A172 (cell line): ENCODE measurements at places on chromosomes 11 and 22. TPM values are rescaled to one million over a fixed set of nuclear protein-coding genes. Genes with fewer than 3 reads are reported as not detected.

The FOSL1 gene
- total RNA-seq, result 71.3 and 109 TPM in 2 replicates

The OR52H1 gene
- total RNA-seq, result not detected in 2 replicates

The NAV2 gene
- total RNA-seq, result 2.6 and 8.8 TPM in 2 replicates

The MOV10L1 gene
- 2.0 and 3.0 TPM in 2 replicates for total RNA-seq

The HBB gene
- total RNA-seq, result not detected in 2 replicates

The SLC15A3 gene
- 6.5 and 9.9 TPM in 2 replicates for total RNA-seq

The TBC1D22A gene
- total RNA-seq, result 7.3 and 7.9 TPM in 2 replicates

The OR2AG2 gene
- total RNA-seq, result not detected in 2 replicates

The SLC29A2 gene
- total RNA-seq, result not detected in 2 replicates

The PLAAT2 gene
- 0.28 TPM in 1 of 2 replicates, not detected in the other for total RNA-seq

DNA sequence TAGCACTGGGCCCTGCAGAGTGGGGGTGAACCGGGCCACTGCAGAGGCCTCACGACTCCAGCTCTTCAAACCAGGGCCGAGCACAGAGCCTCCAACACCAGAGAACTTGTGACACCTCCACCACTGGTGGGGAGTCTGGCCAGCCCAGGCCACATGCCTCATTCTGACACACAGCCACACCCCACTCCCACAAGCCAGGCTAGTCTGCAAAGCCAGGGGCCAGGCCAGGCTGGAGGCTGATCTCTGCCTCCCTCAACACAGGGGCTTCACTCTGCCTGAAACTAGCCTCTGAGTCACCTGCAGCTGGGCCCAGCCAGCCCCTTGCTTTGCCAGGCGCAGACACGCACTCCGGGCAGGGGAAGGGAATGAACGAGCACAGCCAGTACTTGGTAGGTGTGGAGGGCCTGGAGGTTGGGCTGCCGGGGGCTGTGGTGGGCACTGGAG, 102.9 kb downstream of the MED15 start:
- no peak for DNase-seq

DNA sequence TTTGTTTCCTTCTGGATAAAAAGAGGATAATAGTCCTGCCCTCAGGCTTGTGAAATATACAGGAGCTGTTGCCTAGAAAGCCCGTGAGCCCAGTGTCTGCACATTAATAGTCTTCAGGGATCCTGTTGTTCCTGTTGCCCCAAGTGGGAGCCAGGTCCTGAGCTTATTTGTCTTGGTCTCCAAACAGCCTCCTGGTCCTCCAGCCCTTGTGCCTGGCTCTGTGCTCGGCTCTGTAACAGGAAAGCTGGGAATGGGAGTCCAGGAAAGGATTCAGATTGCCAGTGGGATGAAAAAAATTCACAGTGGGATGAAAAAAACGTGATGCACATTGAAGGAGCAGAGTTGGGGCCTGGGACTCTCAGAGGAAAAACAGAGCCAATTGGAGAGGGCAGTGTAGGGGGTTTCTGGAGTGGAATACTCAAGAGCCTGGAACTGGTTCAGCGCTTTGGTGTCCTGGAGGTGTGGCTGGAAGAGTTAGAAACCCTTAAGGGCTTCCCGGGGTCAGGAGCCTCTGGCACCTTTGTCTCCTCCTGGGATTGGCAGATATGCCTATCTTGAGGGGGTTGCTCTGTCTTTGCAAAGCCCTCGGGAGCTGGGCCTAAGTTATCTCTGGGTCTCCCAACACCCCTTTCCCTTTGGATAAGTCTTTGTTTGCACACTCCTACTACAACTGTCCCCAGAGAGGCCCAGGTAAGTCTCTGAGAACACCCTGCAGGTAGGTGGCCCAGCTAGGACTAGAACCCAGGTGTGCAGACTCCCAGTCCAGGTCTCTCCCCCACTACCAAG, 2.3 kb upstream of the INPPL1 start:
- DNase-seq, result no peak

- no peak for DNase-seq
Measured at GRCh38 chr22:38489561-38490145, 16.5 kb downstream of the DDX17 start.

DNA sequence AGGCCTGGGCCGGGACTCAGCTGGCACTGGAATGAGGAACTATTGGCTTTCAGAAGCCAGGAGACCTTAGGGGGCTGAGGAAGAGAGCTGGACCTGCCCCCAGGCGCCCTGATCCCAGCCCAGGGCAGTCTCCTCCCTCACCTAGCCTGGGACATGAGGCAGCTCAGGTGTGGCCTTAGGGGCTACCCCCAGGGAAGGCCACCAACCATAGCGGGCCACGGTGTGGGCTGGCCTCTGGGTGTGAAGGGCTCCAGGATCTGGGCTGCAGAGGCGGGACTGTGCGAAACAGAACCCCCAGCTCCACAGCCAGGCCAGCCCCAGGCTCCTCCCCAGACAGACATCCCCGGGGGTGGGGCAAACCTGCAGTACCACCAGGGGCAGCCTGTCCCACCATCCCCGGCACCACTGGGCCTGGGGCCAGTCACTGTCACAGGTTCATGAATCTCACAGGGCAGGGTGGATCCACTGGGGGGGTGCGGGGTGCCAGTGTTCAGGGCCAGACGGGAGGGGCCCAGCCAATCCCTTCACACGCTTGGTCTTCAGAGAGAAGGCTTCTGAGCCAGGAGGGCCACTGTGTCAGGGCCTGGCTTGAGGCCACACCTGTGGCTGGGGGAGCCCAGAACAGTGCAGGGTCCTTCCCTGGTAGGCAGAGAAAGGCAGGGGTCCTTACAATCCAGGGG, 3.5 kb downstream of the PLXNB2 start:
- peak; percentile 43 for DNase-seq

DNA sequence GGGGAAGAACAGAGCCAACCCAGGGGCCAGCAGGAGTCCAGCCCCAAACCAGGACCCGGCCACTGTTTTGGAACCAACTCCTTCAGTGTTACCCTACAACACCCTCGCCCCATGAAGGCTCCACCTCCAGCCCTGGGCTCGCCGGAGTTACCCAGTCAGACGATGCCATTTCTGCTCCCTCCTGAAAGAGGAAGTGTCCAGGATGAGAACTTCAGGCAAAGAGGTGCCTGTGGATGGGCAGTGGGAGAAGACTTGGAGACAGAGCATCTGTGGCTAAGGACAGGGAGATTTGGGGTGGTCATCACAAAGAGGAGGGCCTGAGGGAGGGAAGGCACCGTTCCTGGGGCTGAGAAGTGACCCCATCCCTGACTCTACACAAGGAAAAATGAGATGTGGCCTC, 14.0 kb downstream of the APOBEC3B start:
- no peak for DNase-seq

DNA sequence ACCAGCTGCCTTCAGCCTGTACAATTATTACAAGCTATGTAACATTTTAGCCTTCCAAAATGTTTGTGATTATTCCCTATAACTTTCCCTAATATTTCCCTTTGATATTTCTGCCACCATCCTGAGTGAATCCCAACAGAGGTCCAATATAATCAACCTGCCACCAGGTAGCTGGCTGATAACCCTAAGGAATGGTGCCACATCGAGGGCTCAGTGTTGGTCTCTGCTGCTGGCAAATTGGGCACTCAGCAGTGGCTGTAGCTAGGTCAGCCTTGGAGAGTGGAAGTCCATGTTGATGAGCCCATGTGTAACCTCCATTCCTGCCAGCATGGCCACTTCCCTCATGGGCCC, 121.2 kb downstream of the ZNF280B start:
- no peak for DNase-seq

- no peak for DNase-seq
Measured at GRCh38 chr11:128898580-128899344, 7.6 kb downstream of the KCNJ5 start.

DNA sequence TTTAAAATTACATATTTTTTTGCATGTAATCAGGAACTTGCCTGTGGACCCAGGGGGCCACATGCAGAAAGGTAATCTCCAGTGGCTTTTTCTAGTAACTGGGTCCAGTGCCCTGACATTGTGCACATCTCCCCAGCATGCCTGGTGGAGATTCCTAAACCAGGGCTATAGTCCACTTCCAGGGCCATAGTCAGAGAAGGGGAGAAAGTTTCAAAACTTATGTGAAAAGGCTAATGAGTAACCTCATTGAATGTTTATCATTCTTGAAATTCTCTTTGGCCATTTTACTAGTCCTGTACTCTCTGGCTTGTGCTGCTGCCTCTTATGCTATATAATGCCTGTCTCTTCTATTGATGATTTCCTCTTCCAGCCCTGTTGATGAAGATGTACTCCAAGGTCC, 47.8 kb downstream of the BARX2 start:
- DNase-seq, result no peak

GRCh38 chr11:93216511-93217101, 18.8 kb upstream of the SLC36A4 start:
- DNase-seq, result no peak

GRCh38 chr11:131375421-131375820, 5.0 kb downstream of the NTM start:
- DNase-seq, result no peak

DNA sequence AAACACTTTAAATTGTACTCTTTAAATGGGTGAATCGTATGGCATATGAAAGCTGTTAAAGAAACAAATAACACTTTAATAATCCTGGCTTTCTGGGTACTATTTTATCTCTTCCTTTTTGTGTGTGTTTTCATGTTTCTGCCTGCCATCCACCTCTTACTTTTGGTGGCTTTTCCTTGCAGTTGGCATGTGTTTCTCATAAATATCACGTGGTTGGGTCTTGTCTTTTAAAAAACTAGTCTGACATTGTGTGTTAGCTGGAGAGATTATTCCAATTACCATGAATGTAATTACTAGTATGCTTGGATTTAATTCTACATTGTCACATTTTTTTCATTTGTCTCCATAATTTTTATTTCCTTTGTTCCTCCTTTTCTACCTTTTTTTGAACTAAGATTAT, 262.9 kb upstream of the B3GAT1 start:
- DNase-seq, result no peak

- no peak for DNase-seq
Measured at GRCh38 chr11:130051082-130051481, 18.6 kb upstream of the APLP2 start.

- DNase-seq, result no peak
Measured at GRCh38 chr22:27612115-27612514, 189.4 kb downstream of the MN1 start.

DNA sequence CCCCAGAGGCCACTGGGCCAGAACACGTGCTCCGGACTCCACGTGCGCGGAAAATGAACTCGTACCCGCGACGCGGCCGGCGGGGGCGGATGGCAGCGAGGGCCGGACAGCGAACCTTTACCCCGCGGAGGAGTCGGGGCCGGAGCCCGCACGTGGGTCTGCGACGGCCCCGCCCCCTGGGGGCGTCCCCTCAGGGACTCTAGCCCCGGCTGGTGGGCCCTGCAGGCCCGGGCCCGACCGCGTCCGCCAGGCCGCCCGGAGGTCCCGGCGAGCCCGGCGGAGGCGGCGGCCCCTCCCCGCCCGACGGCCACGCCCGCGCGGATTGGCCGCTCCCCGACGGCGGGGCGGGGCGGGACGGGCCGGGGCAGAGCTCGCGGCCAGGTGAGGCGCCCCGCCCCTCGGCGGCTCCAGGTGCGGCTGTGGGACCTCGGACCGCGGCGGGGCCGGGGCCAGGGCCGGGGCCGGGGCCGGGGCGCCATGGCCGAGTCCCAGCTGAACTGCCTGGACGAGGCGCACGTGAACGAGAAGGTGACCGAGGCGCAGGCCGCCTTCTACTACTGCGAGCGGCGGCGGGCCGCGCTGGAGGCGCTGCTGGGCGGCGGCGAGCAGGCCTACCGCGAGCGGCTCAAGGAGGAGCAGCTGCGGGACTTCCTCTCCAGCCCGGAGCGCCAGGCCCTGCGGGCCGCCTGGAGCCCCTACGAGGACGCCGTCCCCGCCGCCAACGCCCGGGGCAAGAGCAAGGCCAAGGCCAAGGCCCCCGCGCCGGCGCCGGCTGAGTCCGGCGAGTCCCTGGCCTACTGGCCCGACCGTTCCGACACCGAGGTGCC, at the start of gene FAM83F:
TSS of gene FAM83F (plus strand) at position 389 of the 827 bp plus-strand sequence. CDS start at position 478, 89 bp downstream.
- no peak for DNase-seq

- no peak for DNase-seq
Measured at GRCh38 chr22:25208743-25209505, 9.3 kb downstream of the CRYBB3 start.

DNA sequence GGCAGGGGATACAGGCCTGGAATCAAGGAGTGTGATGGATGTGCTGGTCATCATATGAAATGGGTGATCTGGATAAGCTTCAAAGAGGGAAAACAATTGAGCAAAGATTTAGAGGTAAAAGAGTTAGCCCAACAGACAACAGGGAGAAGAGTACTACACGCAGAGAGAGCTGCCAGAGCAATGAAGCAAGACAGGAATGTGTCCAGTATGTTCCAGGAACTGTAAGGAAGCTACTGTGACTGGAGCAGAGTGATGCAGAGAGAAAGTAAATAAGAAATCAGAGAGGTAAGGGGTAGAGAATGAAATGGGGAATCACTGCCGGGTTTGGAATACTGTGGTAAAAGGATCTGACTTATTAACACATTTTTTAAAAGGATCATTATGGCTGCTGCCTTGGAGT, 255.1 kb downstream of the DCDC1 start:
- no peak for DNase-seq

GRCh38 chr11:35683728-35684339, 21.3 kb downstream of the TRIM44 start:
- DNase-seq, result no peak

- DNase-seq, result no peak
Measured at GRCh38 chr11:70360211-70360610, 38.1 kb upstream of the CTTN start.

GRCh38 chr11:98130117-98130625, 890.6 kb upstream of the CNTN5 start:
- no peak for DNase-seq

- no peak for DNase-seq
Measured at GRCh38 chr11:59849129-59849528, 3.8 kb upstream of the CBLIF start.

DNA sequence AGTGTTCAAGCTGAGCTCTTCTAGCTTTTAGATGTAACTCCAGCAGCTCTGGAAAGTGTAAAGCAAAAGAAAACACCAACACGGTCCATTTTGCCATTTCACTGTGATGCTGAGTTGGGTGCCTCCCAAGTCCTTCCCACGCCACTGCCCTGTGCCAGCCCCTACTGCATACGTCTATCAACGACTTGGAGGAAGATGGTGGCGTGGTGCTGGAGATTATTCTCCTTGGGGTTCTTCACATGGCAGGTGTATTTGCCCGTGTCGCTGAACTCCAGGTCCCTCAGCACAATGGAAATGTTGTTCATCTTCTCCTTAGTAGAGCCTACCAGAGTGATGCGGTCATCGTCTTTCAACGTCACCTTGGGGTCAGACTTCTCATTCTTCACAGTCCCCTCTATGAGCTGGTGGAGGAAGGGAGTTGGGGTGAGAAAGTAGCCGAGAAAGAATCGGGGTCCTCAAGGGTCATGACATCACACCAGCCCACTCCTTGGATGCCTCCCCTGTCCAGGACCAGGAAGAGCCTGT, 8.9 kb downstream of the SCN4B start:
- DNase-seq, result no peak
